Osteoblast (primary cell): ENCODE measurements at places on chromosomes 11 and 22. TPM values are rescaled to one million over a fixed set of nuclear protein-coding genes. Genes with fewer than 3 reads are reported as not detected.
A peak's percentile ranks its signal among the peaks of the same experiment; 100 is the strongest.

GRCh38 chr11:44645827-44646226, 80.4 kb downstream of the CD82 start:
- no peaks in the 10 kb centered on the region for H3K4me1 ChIP-seq
- H3K36me3 ChIP-seq = no peaks in the 10 kb centered on the region
- DNase-seq = no peak
- H3K4me3 ChIP-seq = no peak overlapping the region
- peaks cover 21% of the 10 kb centered on the region for H3K27me3 ChIP-seq
- H3K27ac ChIP-seq = no peak overlapping the region

The NAV2 gene
- 8.7 and 12.4 TPM in 2 replicates for total RNA-seq

GRCh38 chr11:131737357-131737756, 366.9 kb downstream of the NTM start:
- H3K4me1 ChIP-seq = peaks cover 15% of the 10 kb centered on the region
- no peak overlapping the region for H3K4me3 ChIP-seq
- H3K36me3 ChIP-seq = no peaks in the 10 kb centered on the region
- peaks cover 6% of the 10 kb centered on the region for H3K27me3 ChIP-seq
- H3K27ac ChIP-seq = no peak overlapping the region

DNA sequence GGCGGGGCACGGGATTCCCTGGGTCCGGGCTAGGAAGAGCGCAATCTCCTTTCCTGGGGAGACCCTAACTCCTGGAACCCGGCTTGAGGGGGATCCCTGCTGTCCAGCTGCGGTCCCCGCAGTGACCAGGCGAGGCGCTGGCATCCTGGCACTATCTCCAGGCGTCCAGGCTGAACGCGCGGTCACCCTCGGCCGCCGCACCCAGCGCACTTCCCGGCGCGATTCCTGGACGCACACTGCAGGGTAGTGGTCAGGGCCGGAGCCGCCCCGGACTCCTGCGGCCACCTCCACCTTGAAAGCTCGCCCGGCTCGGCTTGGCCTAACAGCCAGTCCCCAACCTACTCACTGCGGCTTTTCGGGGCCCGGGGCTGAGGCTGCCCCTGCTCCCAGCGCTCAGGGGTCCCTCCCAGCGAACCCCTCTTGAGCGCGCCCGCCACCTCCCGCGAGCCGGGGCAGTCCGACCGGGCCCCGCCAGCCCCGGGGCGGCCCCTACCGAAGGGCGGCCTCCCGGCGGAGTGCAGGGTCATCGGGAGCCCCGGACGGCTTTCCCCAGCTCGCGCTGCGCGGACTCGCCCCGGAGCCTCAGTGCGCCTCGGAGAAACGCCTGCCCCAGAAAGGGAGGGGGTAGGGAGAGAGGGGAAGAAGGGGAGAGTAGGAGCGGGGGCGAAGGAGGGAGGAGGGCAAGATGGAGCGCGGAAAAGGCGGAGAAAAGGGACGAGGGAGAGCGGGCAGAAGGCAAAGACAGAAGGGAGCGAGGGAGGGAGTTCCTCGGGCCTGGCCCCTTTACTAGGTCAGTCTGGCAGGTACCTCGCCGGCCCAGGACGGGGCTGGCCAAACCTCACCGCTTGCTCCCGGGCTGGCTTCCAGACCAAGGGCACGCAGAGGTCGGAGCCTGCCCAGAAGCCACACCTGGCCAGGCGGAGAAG, 1.0 kb downstream of the POU2AF3 start:
- DNase-seq = peak; percentile 93
- peak overlapping the region; percentile 63 for H3K4me3 ChIP-seq
- H3K36me3 ChIP-seq = no peaks in the 10 kb centered on the region
- H3K27ac ChIP-seq = no peak overlapping the region
- peaks cover 44% of the 10 kb centered on the region for H3K27me3 ChIP-seq

The PHOX2A gene
- not detected in 2 replicates for total RNA-seq

- H3K27ac ChIP-seq = no peak overlapping the region
- no peaks in the 10 kb centered on the region for H3K4me1 ChIP-seq
- no peak overlapping the region for H3K4me3 ChIP-seq
- no peaks in the 10 kb centered on the region for H3K36me3 ChIP-seq
- peaks cover 10% of the 10 kb centered on the region for H3K27me3 ChIP-seq
Observed at GRCh38 chr11:70739811-70740487, 341.6 kb downstream of the CTTN start.

GRCh38 chr11:99683933-99684332, 663.2 kb downstream of the CNTN5 start:
- no peaks in the 10 kb centered on the region for H3K27me3 ChIP-seq
- no peak overlapping the region for H3K4me3 ChIP-seq
- DNase-seq = no peak
- no peak overlapping the region for H3K27ac ChIP-seq

DNA sequence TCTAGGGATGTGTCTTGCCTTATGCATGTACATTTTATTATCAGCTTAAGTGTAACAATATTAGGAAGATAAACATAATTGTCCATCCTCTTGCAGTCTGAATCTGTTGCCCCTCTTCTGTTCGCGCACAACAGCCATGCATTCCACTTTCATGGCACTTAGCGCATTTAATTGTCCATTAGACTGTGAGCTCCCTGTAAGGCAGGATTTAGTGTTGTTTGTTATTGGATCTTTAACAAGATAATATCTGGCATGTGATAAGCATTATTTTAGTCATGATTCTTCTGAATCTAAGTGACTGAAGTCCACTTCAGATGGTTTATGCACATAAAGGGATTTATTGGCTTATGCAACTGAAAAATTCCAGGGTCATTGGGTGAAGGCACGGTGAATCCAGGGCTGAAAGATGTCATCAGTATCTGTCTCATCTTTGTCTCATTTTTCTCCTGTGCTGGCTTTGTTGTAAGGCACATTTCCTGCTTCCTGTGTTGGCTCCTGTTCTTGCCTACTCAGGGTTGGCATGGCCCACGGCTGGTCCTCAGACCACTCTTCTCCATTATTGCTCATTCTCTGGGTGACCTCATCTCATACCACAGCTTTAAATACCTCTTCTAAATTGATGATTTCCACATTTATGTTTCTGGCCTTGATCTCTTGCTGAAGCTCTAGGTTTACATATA, 37.6 kb downstream of the ATXN10 start:
- peak; percentile 59 for DNase-seq
- H3K4me3 ChIP-seq = no peak overlapping the region

The DERL3 gene
- 0.36 and 0.59 TPM in 2 replicates for total RNA-seq

The PLEKHA7 gene
- 0.29 and 1.1 TPM in 2 replicates for total RNA-seq

The CSNK2A3 gene
- 2.1 and 2.2 TPM in 2 replicates for total RNA-seq

The OR5J2 gene
- total RNA-seq = not detected in 2 replicates

The TRIM48 gene
- not detected in 2 replicates for total RNA-seq

GRCh38 chr22:33803371-33804282, 116.6 kb downstream of the LARGE1 start:
- H3K27ac ChIP-seq = peak overlapping the region; percentile 52
- H3K27me3 ChIP-seq = no peaks in the 10 kb centered on the region
- no peak overlapping the region for H3K4me3 ChIP-seq
- DNase-seq = peak; percentile 72
- peaks cover 15% of the 10 kb centered on the region for H3K4me1 ChIP-seq
- no peaks in the 10 kb centered on the region for H3K36me3 ChIP-seq

GRCh38 chr22:40335358-40335757, 10.9 kb upstream of the ADSL start:
- H3K4me1 ChIP-seq = no peaks in the 10 kb centered on the region
- H3K4me3 ChIP-seq = no peak overlapping the region
- no peaks in the 10 kb centered on the region for H3K27me3 ChIP-seq
- H3K36me3 ChIP-seq = peaks cover 2% of the 10 kb centered on the region
- no peak for DNase-seq

The OR5M11 gene
- total RNA-seq = not detected in 2 replicates

DNA sequence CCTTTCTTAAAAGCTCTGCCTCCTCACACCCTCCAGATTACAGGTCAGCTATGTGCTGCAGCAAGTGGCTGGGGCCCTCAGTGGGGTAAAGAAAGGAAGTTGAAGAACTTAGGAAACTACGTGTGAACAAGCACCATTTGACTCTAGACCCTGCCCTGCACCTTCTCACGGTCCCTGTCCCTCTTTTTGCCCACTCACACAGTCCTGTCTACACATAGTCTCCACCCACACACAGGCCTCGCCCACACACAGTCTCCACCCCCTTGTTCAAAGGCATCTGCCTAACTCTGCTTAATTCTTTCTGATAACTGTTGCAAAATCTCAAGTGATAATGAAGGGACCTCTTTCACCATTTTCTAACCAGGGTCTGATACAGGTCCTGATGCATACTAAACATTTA, 59.0 kb downstream of the TMPRSS5 start:
- H3K36me3 ChIP-seq = no peaks in the 10 kb centered on the region
- no peak overlapping the region for H3K27ac ChIP-seq
- H3K4me1 ChIP-seq = no peaks in the 10 kb centered on the region
- H3K4me3 ChIP-seq = no peak overlapping the region

- H3K27ac ChIP-seq = peak overlapping the region; percentile 32
- peak overlapping the region; percentile 81 for H3K4me3 ChIP-seq
- peak; percentile 52 for DNase-seq
- H3K36me3 ChIP-seq = peaks cover 9% of the 10 kb centered on the region
- H3K4me1 ChIP-seq = peaks cover 27% of the 10 kb centered on the region
Observed at GRCh38 chr22:37243402-37244113, 511 bp downstream of the RAC2 start.

GRCh38 chr11:62788991-62789390, 1.8 kb downstream of the TMEM179B start:
- no peak for DNase-seq
- peak overlapping the region; percentile 19 for H3K4me3 ChIP-seq

DNA sequence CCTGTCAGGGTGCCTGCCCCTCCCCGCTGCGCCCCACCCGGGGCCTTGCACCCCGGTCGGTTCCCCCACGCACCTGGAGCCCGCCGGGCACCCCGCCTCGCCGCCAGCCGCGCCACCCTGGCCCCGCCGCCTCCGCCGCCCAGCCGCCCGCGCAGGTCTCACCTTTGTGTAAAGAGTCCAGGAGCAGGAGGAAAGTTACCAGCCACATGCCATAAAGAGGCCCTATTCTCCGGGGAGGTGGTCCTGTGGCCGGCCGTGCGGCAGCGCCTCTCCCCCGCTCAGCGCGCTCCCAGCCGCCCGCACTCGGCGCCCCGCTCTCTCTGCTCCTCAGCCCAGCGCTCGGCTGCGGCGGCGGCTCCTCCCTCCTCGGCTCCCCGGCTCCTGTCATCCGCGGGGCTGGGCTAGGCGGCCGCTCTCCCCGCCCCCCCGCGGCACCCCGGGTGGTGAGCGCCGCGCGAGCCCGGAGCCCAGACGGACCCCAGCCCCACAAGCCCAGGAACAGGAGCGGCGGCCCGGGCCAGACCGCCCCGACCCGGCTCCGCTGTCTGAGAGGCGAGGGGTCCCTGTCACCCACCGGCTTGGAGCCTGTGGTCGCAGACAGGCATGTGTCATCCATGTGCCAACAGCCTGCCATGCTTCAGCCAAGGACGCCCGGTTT, at the start of gene DSCAML1:
Gene DSCAML1, minus strand, starts transcription at position 345 of the 658 bp plus-strand sequence. Its CDS starts 137 bp downstream, at position 208.
- peaks cover 60% of the 10 kb centered on the region for H3K27me3 ChIP-seq
- H3K27ac ChIP-seq = no peak within 1 kb of the TSS
- peak; percentile 88 for DNase-seq
- H3K4me1 ChIP-seq = no peaks in the 10 kb centered on the region
- H3K36me3 ChIP-seq = no peaks in the 10 kb centered on the region
- no peak within 1 kb of the TSS for H3K4me3 ChIP-seq

DNA sequence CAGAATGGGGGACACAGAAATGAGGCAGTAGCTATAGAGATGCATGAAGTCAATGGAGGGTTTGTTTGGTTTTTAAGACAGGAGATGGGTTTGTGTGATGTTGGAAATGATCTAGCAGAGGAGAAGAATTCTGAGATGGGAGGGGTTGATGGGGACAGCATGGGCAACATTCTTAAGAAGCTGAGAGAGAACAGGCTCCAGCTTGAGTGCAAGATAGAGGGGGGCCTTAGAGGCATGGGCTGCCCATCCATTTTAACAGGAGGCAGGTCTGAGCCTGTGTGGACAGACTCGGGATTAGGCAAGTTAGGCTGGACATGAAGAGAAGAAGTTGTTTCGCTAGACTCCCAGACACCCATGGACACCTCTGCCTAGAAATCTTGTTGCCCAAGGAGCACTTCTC, 37.9 kb upstream of the NRIP3 start:
- no peaks in the 10 kb centered on the region for H3K27me3 ChIP-seq
- DNase-seq = no peak
- H3K4me3 ChIP-seq = no peak overlapping the region

The KCNE3 gene
- total RNA-seq = 1.8 and 2.4 TPM in 2 replicates

DNA sequence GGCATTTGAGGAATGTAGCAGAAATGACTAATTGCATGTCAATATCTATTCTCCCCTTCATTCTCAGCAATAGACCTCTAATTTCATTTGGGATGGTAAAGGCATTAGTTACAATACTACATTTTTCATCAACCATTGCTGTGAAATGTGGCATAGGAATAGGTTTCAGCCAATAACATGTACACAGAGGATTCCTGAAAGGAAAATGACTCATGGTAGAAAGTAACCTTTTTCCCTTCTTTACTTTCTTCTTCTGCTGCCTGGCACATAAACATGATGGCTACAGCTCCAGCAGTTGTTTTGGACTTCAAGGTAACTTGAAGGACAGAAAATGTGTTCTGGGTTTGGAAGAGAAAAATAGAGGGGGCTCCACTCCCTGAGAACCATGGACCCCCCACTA, 231.8 kb upstream of the CTSC start:
- no peaks in the 10 kb centered on the region for H3K36me3 ChIP-seq
- H3K4me3 ChIP-seq = no peak overlapping the region
- H3K27me3 ChIP-seq = no peaks in the 10 kb centered on the region
- H3K27ac ChIP-seq = no peak overlapping the region
- no peaks in the 10 kb centered on the region for H3K4me1 ChIP-seq

The PKP3 gene
- 0.88 and 2.5 TPM in 2 replicates for total RNA-seq

GRCh38 chr22:44279069-44279360, 33.7 kb downstream of the SHISAL1 start:
- DNase-seq = no peak
- H3K27me3 ChIP-seq = no peaks in the 10 kb centered on the region
- no peak overlapping the region for H3K27ac ChIP-seq
- no peaks in the 10 kb centered on the region for H3K4me1 ChIP-seq
- H3K4me3 ChIP-seq = no peak overlapping the region

DNA sequence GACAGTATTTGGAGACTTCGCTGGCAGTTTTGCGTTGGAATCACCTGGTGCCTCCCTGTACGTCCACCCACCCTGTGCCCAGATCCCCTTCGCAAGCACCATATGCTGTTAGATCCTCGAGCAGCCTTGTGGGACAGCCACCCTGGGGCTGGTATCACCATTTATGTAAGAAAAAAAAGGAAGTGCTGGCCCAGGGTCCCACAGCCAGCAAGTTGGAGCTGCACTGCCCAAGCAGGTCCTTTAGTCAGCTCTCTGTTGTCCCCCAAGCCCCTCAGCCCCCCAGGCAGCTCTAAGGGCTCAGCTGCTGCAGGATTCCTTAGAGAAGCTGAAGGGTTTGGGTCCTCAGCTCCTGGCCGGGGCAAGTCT, 80.3 kb downstream of the FBLN1 start:
- H3K36me3 ChIP-seq = no peaks in the 10 kb centered on the region
- no peak overlapping the region for H3K4me3 ChIP-seq
- H3K27me3 ChIP-seq = no peaks in the 10 kb centered on the region
- H3K4me1 ChIP-seq = peaks cover 13% of the 10 kb centered on the region
- no peak overlapping the region for H3K27ac ChIP-seq

- no peaks in the 10 kb centered on the region for H3K4me1 ChIP-seq
- no peak for DNase-seq
- H3K27me3 ChIP-seq = no peaks in the 10 kb centered on the region
- H3K36me3 ChIP-seq = no peaks in the 10 kb centered on the region
Observed at GRCh38 chr11:37544491-37544890, 946.5 kb upstream of the RAG2 start.

- no peak overlapping the region for H3K4me3 ChIP-seq
- no peak overlapping the region for H3K27ac ChIP-seq
- H3K4me1 ChIP-seq = peaks cover 7% of the 10 kb centered on the region
- no peaks in the 10 kb centered on the region for H3K27me3 ChIP-seq
- peak; percentile 67 for DNase-seq
- H3K36me3 ChIP-seq = no peaks in the 10 kb centered on the region
Observed at GRCh38 chr11:1776944-1777715, 13.4 kb upstream of the CTSD start.
